ENCODE measurements at places on chromosomes 3 and 15. TPM values are rescaled to one million over a fixed set of nuclear protein-coding genes. Genes with fewer than 3 reads are reported as not detected.
A peak's percentile ranks its signal among the peaks of the same experiment; 100 is the strongest.

Gene RGMA
- 4.7 TPM for polyA plus RNA-seq

DNA sequence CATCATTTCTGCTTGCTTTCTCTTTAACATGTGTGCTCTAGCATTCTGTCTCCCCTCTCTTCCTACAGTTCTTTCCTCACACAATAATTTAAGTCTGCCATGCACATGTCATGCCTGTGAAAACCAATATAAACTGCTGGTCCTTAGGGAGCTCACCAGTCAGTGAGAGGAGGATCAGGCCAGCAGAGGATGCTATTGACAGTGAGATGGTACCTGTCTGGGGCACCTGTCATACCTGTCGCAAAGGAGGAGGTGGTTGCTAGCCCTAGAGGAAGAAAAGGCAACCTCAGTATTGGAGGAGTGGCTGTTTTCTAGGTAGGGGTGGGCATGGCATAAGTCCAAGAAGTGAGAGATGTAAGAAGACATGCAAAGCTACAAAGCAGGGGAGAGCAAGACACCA is 194.6 kb downstream of the GABRG3 start:
- H3K27me3 ChIP-seq = peaks cover 3% of the 10 kb centered on the region
- H3K4me3 ChIP-seq = no peak overlapping the region
- no peaks in the 10 kb centered on the region for H3K4me1 ChIP-seq
- H3K27ac ChIP-seq = no peak overlapping the region

DNA sequence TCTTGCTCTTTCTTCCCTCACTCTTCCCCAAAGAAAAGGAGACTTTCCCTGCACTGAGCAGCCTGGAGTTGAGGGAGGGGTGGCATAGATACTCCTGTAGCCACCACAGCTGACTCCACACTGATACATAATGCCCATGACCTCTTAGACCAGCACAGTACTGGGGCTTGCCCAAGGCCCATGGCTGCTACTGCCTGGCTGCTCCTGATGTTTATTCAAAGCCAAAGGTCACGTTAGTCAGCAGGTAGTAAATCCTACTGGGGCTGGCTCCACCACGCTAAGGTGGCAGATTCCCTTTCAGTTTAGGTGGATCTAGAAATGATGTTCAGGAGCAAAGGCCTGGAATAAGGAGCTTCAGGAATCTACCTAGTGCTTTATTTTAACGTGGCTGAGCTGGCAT is 212.7 kb downstream of the C3orf38 start:
- no peaks in the 10 kb centered on the region for H3K27me3 ChIP-seq
- H3K4me1 ChIP-seq = no peaks in the 10 kb centered on the region
- H3K4me3 ChIP-seq = no peak overlapping the region
- DNase-seq = no peak
- H3K27ac ChIP-seq = no peak overlapping the region
- H3K36me3 ChIP-seq = no peaks in the 10 kb centered on the region

DNA sequence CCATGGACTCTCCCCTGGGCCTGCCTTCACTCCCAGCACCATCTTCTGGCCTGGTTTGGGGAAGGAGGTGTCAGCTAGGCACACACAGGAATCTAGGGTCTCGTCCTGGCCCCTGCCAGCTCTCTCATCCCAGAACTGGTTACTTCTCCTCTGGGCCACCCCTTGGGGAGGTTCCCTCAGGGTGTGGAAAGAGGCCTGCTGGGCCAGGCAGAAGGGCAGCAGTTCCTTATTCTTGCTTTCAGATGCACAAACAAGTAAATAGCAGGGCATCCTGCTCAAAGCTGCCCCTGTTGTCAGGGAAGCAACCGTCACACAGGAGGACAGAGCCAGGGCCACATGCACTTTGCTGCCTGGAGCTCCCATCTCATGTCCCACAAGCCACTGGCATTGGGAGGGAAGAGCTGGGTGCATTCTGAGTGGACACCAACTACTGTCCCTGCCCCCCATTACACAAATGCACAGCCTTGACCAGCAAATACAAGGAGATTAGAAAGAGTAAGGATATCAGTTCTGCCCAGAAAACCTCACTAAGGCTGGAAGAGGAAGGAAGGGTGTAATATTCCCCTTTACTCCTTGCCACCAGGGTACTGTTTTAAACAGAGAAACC is 108.8 kb upstream of the HACD2 start:
- H3K4me3 ChIP-seq = no peak overlapping the region
- no peaks in the 10 kb centered on the region for H3K36me3 ChIP-seq
- DNase-seq = no peak
- H3K4me1 ChIP-seq = peaks cover 32% of the 10 kb centered on the region
- H3K27ac ChIP-seq = peak overlapping the region; percentile 58

Measured in heart left ventricle (tissue), 16 donors.